ENCODE measurements at places on chromosomes 12 and 14. TPM values are rescaled to one million over a fixed set of nuclear protein-coding genes. Genes with fewer than 3 reads are reported as not detected.

The EPYC gene
- not detected for total RNA-seq

The TMEM233 gene
- total RNA-seq = not detected

The EXOC3L4 gene
- not detected for total RNA-seq

DNA sequence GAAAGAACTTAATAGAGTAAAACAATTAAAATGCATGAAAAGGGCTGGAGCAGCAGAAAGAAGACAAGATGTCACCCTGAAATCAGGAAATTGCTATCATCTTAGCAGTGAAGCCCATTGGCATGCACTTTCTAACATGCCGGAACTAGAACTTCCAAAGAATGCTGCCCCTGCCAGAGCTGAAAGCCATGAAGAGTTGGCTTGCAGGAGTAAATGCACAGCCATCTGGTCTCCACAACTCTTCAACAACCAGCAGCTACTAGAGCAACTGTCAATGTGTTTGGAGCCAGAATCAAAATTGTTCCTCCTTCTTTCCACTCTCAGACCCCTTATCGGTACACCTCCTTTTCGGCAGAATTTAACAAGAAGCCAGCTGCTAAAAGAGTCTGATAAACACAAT, 414.1 kb downstream of the KCNH5 start:
- no peak for DNase-seq

DNA sequence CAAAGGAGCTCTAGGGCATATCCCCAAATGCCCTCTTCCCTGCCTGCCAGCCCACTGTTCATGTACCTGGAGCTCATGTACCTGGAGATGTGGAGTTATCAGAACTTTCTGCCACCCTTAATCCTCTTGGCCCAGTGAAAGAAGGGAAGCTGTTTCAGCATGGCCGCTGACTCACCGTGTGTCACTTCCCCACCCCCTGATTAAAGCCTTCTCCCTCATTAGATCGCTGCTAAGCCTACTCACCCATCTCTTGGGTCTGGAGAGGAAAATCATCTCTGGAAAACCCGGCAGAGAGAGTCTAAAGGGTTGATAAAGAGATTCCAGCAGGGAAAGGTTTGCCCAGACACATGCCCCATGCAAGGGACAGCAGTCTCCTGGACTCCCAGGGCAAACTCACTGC, 4.5 kb upstream of the LTBP2 start:
- DNase-seq = peak; percentile 73

- no peak for DNase-seq
Observed at GRCh38 chr14:73788317-73788598, 63.4 kb upstream of the PTGR2 start.

DNA sequence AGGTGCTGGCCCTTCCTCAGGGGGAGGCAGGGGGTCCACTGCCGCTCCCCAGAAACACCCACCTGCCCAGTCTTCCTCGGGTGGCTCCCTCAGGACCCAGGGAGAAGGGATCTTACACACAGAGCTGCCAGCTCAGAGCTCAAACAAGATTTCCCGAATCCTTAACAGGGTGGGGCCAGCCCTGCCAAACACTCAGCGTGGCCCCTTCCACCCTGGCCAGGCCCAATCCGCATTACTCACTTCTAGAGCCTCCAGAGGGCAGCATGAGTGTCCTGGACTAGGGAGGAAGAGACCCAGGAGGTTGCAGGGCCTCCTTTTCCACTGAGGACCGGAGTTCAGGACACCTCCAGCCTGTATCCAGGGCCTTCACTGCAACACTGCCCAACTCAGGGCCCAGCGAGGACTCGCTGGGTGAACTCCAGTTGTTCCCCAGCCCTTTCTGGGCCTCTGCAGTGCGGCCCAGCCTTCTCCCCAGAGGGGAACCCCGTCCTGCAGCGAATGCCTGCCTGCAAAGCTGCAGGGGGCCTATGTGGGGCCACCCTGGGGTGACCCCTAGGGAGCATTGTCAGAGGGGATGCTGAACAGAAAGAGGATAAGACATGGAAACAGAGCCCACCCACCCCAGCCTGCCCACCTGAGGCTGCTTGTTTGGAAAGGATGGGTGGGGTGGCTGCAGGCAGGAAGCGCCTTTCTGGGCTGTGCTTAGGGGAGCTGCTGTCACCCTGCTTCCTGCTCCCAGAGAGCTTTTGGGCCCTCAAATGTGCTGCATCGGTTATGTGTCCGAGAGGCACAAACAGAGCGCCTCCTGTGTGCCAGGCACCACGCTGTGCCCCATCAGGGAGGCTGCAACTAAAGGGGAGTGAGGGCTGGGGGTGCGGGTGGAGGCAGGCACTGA, 43.8 kb downstream of the CCNK start:
- DNase-seq = no peak
